ENCODE measurements at places on chromosomes 5 and 9.

GRCh38 chr5:112784726-112785125 is 47.0 kb downstream of the APC start:
- DNase-seq = no peak

DNA sequence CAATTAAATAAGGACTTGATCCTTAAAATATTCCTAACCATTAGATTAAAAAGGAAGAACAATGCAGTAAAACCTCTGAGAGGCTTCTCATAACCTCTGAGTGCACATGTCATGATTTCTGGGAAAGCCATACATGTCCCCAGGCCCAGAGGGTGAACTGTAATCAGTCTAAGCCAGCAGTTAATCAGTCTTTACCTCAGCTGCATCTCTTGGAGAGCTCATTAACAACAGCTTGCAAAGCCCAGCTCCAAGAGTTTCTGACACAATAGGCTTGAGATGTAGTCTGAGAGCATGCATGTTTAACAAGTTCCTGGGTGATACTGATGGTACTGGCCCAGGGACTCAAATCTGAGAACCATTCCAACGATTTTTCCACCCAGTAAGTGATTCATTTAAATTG is 392.1 kb downstream of the DNAH5 start:
- DNase-seq = no peak

- peak; percentile 49 for DNase-seq
Observed at GRCh38 chr9:6024035-6024554, 8.7 kb upstream of the RANBP6 start.

DNA sequence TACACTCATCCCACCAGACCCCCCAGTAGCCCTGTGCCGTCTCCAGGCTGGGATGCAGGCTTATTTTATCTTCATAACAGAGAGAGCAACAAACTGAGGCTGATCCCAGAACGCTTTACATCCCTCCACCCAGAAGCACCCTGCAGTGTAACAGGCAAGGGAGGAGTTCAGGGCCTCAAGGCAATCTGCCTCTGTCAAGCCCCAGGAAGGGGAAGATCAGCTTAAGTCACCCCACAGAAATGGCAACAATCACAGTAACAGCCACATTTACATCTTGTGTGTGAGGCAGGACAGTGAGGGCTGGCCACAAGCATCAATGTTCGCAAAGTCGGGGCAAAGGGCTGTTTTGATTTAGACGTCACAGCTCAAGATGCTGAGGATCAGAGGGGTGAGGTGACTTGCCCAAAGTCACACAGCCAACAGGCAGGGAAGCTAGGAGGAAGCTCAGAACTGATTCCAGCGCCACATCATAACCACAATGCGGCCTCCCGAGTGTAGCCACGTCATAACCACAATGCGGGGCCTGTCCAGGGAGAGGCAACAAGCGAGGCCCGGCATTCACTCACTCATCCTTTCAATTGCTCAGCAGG is 14.4 kb downstream of the STK10 start:
- no peak for DNase-seq

- no peak for DNase-seq
Observed at GRCh38 chr9:95120781-95121370, 196.6 kb downstream of the FANCC start.

- DNase-seq = no peak
Observed at GRCh38 chr5:7794311-7794710, 56.6 kb downstream of the CFAP90 start.

GRCh38 chr9:86424251-86424891 is 70.2 kb upstream of the TUT7 start:
- DNase-seq = peak; percentile 68

GRCh38 chr5:145924849-145925248 is 11.5 kb upstream of the SH3RF2 start:
- DNase-seq = no peak

GRCh38 chr5:3604501-3604900 is 8.9 kb downstream of the IRX1 start:
- DNase-seq = no peak

DNA sequence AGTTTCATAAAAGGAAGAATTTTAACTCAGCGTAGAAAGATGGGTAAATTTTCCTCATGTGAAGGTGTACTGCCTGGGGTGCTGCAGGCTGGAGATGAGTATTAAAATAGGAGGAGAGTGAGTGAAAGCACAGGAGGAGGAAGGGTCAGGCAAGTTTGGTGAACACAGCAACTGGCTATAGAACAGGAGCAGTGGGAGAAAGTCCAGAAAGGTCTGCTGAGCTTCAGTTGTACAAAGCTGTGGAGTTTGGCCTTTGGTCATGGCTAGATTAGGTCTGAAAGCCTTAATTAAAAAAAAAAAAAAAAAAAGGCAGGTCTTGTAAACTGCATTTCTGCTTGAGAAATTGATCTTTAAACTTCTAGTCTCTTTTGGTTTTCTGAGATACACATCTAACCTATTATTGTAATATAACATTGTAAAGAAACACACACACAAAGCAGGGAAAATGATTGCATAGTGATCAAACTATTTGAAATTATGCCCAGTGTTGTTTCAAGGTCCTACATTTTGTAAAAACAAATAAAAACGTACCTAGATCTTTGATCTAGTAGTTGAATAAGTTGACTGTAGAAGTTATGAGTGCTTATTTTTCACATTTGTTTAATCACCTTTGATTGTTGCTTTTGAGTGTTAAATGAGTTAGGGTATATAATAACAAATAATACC is 43.6 kb downstream of the MAP3K1 start:
- DNase-seq = no peak

DNA sequence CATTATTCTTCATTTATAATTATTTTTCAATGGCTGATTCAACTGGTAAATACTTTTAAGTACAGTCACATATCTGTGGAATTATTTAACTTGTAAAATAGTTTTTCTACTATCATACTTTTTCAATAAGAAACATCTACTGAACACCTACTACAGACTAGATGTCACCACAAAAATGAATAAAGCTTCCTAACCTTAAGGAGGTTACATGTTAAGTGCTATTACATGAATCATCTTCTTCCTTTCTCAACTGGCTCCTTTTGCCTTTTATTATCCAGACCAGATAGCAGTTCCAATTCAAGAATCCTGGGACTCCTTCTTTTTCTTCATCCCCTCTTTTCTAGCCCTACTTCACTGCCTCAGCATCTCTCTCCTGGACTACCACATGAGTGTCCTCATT is 4.7 kb downstream of the PGGT1B start:
- DNase-seq = no peak

GRCh38 chr5:116486588-116486987 is 88.0 kb downstream of the SEMA6A start:
- no peak for DNase-seq

- no peak for DNase-seq
Observed at GRCh38 chr5:147017191-147017590, 138.6 kb upstream of the PPP2R2B start.

GRCh38 chr5:102589661-102590060 is 90.9 kb upstream of the SLCO6A1 start:
- no peak for DNase-seq

GRCh38 chr5:133271606-133272005 is 219.8 kb downstream of the HSPA4 start:
- DNase-seq = no peak

- no peak for DNase-seq
Observed at GRCh38 chr5:23490993-23491392, 16.4 kb upstream of the PRDM9 start.

DNA sequence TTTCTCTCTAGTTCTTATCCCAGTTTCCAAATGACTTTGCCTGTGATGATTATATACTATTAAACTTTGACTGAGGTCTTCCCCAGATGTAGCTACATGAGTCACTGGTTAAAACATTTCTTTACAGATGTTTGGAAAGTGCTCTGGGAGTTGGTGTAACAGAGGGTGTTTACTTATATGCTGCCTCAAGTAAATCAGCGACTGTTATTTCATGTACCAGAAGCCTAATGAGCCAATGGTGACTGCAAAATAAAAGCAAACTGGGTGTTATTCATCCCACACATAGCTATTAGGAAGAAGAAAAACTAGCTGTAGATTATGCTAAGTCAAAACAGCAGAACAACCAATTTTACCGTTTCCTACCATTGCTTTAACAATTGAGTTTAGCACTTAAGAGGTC is 929.7 kb upstream of the SEMA6A start:
- no peak for DNase-seq

GRCh38 chr5:177434437-177434836 is 8.0 kb downstream of the GRK6 start:
- peak; percentile 46 for DNase-seq

- peak; percentile 83 for DNase-seq
Observed at GRCh38 chr5:109739741-109740728, 50.3 kb downstream of the MAN2A1 start.

GRCh38 chr9:127940593-127940992 is 2.9 kb upstream of the DPM2 start:
- DNase-seq = no peak

GRCh38 chr9:89732295-89732938 is 127.6 kb downstream of the GADD45G start:
- DNase-seq = no peak

GRCh38 chr5:87400305-87400899 is 12.3 kb downstream of the CCNH start:
- DNase-seq = no peak

GRCh38 chr5:74405593-74405992 is 234.9 kb downstream of the ENC1 start:
- no peak for DNase-seq

GRCh38 chr5:36602704-36603321 is 3.6 kb upstream of the SLC1A3 start:
- DNase-seq = no peak

DNA sequence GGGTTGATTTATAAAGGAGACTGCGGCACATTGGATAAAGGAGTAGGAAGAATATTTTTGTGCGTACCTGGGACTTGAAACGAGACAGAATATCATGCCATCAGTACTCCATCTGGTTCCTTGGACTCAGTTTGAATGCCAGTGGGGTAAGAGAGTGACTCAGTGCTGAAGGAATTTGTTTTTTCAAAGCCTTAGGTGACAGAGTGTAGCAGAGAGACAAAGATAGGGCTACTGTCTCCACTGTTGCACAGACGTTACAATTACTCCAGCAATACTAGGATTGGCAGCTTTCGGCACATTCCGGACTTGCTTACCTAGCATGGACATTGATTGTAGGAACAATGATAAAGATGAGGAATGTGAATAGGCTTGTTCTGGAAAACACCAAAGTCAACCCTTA is 250.7 kb downstream of the KCTD16 start:
- DNase-seq = peak; percentile 90

GRCh38 chr5:176626876-176627236 is 3.5 kb downstream of the SNCB start:
- no peak for DNase-seq

DNA sequence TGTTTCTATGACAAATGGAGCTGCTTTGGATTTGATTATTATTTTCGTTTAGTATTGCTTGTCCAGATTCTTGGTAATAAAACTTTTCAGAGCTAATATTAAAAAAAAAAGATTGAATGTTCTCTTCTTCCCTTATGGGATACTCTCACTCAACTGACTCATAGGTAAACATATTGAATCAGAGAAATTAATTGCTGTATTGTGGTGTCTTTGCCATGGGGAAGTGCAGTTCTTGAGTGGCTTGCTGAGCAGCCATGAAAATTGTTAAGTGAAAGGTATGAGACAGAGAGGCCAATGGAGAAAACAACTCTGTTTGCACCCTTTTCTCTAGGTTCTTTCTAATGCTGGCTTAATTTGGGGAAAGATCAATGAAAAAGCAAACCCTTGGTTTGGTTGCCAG is 149.9 kb upstream of the HMHB1 start:
- no peak for DNase-seq

DNA sequence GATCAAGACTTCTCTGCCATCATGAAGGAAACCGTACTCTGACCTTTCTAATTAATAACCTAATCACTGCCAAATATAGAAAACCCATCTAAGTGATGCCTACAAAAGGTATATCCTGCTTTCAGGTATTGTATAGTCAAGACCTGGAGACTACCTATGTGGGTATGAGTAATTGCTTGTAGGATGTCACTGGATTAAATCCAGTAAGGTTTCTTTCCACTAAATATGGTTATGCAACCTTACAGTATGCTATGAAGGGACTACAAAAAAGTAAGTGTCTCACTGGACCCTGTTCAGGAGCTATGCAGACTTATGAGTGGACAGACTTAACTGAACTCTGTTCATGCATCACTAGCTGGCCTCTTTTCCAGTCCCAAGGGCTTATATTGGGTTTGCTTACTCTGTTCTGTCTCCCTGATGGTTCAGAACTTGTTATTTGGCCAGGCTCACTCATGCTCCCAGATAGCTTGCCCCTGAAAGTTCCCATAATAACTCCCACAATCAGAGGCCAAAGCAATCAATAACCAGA is 51.1 kb downstream of the PDE6A start:
- DNase-seq = no peak
